ENCODE measurements at places on chromosomes 16 and 17.
A peak's percentile ranks its signal among the peaks of the same experiment; 100 is the strongest.

- ATAC-seq: no peak
Observed at GRCh38 chr16:12294471-12294870, 317.9 kb downstream of the SNX29 start.

GRCh38 chr16:57276596-57276995 lies 7.9 kb downstream of the PLLP start:
- ATAC-seq: peak; percentile 67

DNA sequence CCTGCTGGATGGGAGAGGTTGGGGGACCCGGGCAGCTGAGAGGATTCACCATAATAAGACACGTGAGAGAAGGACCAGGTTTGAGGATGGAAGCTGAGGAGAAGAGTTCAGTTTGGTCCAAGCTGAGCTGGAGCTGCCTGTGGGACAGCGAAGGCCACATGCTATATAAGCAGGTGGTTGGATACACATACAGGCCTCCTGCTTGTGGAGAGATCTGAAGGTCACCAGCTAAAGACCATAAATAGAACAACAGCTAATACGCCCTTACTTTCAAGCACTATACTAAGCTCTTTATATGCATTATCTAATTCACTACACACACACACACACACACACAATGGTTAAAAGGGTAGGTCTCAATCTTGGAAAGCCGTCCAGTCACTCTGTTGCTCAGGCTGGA lies 32.1 kb downstream of the DUSP14 start:
- no peak for ATAC-seq

DNA sequence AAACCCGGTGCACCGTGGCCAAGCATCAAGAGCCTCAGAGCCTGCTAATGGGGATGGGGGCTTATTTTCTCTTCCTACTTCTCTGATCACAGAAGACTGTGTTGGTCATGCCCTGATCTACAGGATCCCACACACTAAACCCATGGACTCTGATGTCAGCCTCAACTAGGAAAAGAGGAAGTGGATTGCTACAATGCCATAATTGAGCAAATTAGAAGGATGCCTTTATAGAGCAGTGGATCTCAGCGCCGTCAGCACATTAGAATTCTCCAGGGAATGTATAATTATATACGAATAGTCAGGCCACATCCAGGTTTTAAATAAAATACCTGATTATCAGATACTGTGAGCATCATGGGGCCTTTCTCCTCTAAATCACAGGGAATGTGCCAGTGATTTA lies 64.8 kb downstream of the VAT1L start:
- peak; percentile 38 for ATAC-seq

- ATAC-seq: no peak
Observed at GRCh38 chr17:49369089-49369488, 7.0 kb upstream of the ZNF652 start.

- ATAC-seq: no peak
Observed at GRCh38 chr17:77719806-77720205, 238.7 kb upstream of the TNRC6C start.

All from motor neuron (in vitro differentiated cells).